Stimulated activated CD4-positive, alpha-beta T cell treated with anti-CD3 and anti-CD28 coated beads, Interleukin-1b, Interleukin-23, amount 100 ng/mL, for 1 hour (primary cell): ENCODE measurements at places on chromosomes 5 and 9.

DNA sequence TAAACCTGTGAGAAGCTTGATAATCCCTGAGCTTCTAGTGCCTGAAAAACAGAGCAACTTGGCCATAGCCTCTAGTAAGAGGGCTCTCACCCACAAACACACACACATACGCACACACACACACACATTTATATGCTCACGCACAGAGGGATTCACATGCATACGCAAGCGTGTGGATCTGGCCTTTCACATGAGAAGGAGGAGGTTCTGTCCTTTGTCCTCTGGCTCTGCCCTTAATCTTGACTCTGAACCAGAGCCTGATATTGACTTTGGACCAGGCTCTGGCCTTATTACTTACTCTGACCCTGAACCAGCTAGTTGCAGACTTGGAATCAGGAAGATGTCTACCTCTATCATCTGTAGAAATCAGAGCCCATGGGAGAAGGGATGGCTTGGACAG, 10.0 kb upstream of the P4HA2 start:
- no peak for DNase-seq

DNA sequence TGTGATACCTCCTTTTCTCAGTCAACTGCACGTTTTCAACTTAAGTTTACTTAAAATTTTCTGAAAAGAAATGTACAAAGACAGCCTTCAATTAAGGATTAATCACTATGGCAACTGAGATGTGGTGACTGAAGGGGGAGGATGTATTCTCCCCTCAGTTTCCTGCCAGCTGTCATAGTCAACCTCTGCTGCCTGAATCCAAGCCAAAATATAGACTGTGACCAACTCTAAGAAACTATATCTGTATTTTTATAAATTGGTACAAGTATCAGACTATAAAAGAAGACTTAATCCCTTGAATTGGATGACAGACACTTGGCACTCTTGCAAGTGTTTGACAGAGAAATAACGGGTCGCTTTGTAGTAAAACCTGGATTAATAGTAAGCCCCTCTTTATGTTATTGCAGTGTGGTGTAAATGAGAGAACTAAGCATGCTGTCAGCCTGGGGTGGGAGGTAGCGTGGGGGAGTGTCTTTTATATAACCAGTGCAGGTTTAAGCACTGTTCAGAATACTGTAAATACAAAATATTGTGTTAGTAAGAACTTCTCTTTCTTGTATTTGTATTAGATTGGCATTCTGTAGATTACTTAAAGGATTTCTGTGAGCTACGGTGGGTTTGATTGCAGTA, 106.4 kb downstream of the ERCC6L2 start:
- DNase-seq, result no peak

- DNase-seq, result no peak
These were observed 225.4 kb upstream of the DAB2 start for GRCh38 chr5:39650008-39650762.

- DNase-seq, result no peak
These were observed 9.8 kb downstream of the SUB1 start for GRCh38 chr5:32595118-32595517.

- DNase-seq, result no peak
These were observed 399.3 kb upstream of the CDH9 start for GRCh38 chr5:27437594-27438200.
